ENCODE measurements at places on chromosomes 2 and 18.

DNA sequence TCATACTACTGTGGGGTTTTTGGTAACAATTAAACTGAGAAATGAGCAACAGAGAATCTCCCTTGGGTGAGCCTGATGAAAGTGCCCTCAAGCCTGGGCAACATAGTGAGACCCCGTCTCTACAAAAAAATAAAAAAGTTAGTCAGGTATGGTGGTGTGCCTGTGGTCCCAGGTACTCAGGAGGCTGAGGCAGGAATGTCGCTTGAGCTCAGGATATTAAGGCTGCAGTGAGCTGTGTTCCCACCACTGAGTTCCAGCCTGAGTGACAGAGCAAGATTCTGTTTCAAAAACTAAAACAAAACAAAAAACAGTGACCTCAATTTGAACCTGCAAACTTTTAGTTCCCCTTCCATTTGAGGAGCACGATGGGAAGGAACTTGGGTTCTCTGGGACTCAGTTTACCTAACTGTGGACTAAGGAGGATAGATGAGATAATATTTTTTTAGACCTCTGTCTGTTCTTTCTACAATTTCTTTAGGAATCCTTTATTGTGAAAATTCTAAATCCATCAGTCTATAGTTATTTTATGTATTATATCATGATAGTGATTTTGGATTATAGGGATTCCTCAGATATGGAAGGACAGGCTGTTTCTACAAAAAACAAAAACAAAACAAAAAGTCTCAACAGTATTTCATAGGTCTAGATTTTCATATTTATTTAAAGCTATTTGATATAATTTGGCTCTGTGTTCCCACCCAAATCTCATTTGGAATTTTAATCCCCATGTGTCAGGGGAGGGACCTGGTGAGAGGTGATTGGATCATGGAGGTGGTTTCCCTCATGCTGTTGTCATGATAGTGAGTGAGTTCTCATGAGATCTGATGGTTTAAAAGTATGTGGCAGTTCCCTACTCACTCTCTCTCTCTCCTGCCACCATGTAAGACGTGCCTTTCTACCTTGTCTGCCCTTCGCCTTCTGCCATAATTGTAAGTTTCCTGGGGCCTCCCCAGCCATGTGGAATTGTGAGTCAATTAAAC, 178.6 kb downstream of the MYCN start:
- DNase-seq = no peak

DNA sequence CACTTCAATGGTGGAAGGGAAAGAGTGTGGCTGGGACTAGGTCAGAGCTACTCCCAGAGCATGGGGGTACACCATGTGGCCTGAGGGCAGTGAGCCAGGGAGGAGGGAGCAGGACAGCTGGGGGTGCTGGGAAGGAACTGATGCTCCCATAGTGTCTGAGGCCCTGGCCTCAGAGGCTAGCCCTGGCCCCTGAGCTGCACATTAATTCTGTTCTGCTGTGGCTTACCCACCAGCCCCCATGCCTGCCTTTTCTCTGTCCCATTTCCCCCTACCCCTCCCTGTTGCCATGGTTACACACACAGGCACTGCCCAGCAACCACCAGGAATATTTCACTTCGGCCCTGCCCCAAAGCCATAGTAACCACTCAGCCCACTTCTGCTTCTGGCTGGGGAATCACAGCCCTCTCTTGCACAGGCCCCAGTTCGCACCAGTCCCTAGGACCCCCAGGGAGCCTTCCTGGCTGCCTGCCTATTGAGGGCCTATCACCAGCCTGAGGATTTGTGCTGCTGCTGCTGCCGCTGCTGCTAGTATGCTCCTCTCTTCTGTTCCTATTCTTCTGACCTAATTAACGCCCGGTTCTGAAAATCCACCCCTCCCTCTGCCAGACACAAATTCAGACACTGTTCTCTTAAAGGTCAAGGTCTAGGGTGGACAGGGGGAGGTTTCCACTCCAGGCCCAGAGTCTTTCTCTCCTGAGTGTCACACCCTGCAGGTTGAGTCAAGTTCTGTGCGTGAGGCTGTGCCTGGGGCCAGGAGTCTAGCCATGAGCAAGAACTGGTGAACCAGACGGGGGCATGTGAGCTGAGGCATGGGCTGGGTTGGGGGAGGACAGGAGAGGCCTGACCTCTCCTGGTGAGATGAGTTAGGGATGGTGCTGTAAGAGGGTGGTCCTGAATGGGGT, 87.1 kb upstream of the MCFD2 start:
- peak; percentile 57 for DNase-seq

- peak; percentile 81 for DNase-seq
Observed at GRCh38 chr2:120223034-120223912, at the start of gene TMEM185B. TSS of gene TMEM185B (minus strand) at chr2:120223400. CDS start at chr2:120222976, 424 bp downstream.

DNA sequence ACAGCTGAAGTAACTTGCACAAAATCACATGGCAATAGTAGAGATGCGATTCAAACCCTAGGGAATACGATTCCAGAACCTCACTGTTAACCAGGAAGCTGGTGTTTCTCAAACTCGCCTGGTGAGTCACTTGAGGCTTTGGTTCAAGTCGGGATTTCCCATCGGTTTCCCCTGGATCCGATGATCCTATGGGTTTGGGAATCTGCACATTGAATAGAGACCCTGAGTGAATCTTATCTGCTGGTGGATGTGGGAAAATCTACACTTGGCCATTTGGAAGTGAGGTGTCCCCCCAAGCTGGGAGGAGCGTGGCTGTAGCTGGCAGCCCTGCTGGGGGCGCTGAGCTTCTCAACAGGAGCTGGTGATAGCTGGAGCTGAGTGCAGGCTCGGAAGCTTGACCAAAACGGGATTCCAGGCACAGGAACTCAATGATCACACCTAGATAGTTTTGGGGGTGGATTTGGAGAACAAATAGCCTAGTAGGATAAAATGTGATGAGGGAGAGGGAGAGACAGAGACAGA, 135.4 kb downstream of the PRKCE start:
- DNase-seq = no peak

DNA sequence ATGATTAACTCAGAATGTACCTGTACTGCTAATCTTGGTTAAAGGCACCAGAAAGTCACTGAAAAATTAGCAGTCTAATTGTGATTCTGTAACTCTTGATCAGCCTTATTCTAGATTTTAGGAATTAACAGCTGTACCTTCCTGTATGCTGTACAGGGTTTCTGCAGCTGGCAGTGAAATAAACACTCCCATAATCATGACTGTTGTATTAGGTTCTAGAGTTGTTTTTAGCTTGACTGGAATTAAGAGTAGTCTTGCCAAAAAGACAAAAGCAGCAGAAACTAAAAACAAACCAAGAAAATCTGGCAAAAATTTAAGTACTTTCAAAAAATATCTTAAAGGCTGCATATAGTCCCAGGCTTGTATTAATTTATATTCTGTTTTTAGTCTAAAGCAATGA, 103.5 kb downstream of the SOS1 start:
- no peak for DNase-seq

- no peak for DNase-seq
Observed at GRCh38 chr2:61371027-61371426, 99.9 kb downstream of the USP34 start.

DNA sequence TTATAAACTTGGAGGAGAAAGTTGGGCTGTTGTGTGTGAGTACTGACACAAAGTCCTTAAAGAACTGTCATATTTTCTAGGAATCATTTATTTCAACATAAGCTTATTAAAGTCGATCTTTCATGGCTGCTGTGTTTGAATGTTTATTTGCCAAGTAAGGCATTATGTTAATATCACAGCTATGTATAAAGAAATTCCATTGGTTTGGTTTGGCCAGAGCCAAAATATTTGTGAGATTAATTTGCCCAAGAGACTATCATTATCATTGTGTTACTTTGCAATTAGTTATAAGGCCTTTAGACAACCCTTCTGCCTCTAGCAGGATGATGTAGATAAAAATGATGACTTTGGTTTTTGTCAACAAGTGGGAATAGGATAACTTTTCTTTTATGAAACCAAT, 240.6 kb upstream of the NT5C1B start:
- DNase-seq = no peak

- no peak for DNase-seq
Observed at GRCh38 chr2:128414946-128415778, 96.5 kb upstream of the HS6ST1 start.

DNA sequence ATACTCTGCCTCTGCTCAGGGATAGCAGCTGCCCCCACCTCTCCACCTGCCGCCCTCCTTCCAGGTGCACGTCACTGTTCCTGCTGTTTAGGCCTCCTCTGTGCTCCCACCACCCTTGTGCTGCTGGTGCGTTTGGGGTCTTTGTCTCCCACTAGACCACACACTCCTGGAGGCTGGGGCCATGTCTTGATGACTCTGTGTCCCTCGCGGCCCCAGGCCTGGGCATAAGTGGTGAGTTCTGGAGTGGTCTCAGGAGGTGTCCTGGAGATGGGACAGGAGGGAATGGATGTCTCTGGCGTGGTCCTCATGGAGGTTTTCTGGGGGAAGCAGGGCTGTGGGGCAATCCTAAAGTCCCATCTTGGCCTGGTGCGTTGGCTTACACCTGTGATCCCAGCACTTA, 132.1 kb downstream of the TFCP2L1 start:
- no peak for DNase-seq

DNA sequence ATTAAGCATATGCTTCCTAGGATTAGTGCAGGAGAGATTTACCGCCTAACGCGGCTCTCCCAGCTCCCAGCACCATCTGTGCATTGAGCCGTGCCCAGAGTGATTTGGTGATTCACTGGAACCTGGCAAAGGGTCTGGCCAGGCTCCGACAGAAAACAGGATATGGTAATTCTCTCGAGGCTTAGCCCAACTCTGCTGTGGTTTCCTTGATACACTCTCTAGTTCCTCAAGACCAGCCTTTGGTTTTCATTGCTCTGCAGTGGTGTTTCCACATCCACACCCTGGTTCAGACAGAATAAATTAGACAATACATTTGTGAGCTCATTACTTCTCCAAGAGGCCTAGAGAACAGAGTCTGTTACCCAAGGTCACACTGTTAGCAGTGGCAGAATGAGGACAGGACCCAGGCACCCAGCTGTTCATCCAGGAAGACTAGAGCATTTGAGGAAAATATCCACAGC, 23.0 kb upstream of the SMAD2 start:
- no peak for DNase-seq

- DNase-seq = peak; percentile 36
Observed at GRCh38 chr2:101770726-101771125, 73.2 kb downstream of the MAP4K4 start.

GRCh38 chr18:58859907-58860306, 4.8 kb upstream of the ZNF532 start:
- DNase-seq = no peak

GRCh38 chr2:180938451-180938850, 42.0 kb upstream of the UBE2E3 start:
- DNase-seq = no peak

- no peak for DNase-seq
Observed at GRCh38 chr2:43233218-43234212, 7.1 kb upstream of the ZFP36L2 start.

DNA sequence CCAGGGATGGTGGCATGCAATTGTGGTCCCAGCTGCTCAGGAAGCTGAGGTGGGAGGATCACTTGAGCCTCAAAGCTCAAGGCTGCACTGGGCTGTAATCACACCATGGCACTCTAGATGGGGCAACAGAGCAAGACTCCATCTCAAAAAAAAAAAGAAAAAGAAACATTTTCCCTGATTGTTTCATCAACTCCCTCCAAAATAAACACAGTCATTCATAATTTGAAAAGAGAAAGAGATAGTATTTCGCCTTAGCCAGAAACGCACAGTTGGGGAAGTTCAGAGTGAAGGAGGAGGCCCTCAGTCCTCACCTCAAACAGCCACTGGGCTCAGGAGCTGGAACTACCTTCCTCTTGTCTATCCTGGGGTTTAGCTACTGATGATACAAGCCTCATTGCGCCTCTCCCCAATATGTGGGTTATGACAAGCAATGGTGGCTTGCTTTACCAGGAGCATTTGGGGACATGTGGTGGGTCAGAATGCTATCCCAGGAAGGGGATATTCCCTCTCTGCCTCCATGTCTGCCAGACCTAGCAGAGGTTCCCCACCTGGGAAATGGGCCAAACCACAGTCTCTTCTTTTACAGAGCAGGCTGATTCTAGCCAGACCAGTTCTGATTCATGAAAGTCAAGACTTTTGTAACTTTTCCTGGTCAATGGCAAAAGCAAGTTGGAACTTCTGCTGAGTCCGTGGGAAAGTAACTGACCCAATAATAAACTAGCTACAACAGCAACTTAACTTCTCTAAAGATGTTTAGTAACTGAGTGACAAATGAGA, 22.2 kb upstream of the TMEM87B start:
- DNase-seq = no peak

GRCh38 chr2:162085090-162085891, 11.3 kb upstream of the DPP4 start:
- DNase-seq = no peak

DNA sequence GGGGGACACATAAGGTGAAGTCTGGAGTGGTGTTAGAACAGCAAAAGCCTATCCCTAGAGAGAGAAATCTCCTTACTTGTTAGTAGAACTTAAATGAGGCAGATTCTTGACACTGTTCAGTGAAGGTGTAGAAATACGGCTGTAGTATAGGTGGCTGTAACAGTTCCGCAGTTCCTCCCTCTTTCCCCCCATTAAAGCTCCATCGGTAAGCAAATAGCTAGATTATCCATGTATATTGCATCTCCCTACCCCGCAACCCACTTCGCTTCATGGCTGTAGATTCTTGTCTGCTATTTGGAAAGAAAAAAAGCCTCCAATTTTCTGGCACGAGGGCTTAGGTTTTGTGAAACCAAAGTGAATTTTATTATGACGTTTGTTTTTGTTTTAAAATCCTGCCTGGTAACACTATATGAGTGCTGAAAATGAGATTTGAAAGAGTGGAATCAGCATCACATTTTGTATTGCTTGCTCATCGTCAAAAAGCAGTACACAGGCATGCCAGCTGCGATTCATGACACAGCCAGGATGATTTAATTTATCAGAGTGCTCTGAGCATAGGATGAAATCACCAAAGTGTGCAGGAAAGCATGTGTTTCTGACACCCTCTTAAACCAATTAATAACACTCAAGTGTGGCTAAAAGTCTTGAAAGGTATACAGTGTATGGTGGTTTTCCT, 1.4 kb downstream of the FAM171B start:
- no peak for DNase-seq

DNA sequence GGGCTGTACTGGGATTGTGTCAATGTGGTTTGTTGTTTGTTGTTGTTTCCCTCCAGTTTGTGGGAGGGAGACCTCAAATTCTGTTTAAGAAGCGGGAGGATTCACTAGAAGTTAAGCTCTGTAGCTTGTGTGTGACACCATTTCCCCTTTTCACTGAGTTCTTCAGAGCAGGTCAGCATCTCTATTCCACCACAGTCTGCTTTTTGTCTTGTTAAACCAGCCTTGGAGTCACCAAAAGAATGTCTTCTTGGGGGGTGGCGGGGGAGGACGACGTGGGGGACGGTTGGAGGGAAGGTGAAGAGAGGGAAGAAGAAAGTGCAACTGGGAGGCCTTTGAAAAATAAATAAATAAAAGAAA, 2.3 kb upstream of the BCL11A start:
- DNase-seq = no peak

GRCh38 chr2:38602136-38602731, 494 bp downstream of the HNRNPLL start:
- DNase-seq = no peak
